Karpas-422 (cell line): ENCODE measurements at places on chromosomes 12 and 14. TPM values are rescaled to one million over a fixed set of nuclear protein-coding genes. Genes with fewer than 3 reads are reported as not detected.

DNA sequence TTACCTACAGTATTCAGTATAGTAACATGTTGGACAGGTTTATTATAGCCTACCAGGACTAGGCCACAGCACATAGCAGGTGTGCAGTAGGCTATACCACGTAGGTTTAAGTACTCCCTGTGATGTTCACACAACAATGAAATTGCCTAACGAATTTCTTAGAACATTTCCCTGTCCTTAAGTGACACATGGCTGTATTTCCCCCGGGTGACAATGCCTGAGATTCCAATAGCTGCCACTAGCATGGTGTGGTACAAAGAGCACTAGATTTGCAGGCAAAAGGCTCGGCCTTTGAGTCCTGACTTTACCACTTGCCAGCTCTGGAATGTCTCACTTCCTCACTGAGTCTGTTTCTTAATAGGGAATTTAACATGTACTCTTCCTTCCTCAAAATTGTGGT is 19.7 kb downstream of the PTPN21 start:
- no peaks in the 10 kb centered on the region for H3K27me3 ChIP-seq
- H3K36me3 ChIP-seq = no peaks in the 10 kb centered on the region
- no peak overlapping the region for H3K27ac ChIP-seq

GRCh38 chr12:12558291-12558690 is 4.4 kb downstream of the DUSP16 start:
- H3K36me3 ChIP-seq = no peaks in the 10 kb centered on the region
- no peak overlapping the region for H3K4me3 ChIP-seq
- H3K27ac ChIP-seq = no peak overlapping the region
- H3K27me3 ChIP-seq = no peaks in the 10 kb centered on the region

DNA sequence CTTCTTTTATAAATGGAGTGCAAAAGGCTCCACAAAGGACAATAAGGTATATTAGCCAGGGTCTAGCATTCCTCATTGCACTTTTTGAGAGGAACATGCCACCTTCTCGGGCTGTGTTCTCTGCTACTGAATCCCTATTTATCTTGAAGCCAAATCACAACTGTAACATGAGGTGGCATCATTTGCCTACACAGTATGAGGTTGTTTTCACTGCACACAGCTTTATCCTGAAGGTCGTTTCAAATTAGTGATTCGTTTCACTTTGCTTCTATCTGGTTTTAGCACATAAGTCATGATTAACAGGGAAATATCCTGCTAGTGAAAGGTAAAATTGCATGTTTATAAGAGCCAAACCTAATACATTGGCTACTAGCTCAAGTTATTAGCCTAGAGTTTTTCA is 153.8 kb downstream of the SLC35F4 start:
- no peak for DNase-seq
- H3K4me3 ChIP-seq = no peak overlapping the region
- no peak overlapping the region for H3K27ac ChIP-seq
- H3K4me1 ChIP-seq = no peaks in the 10 kb centered on the region
- peaks cover 6% of the 10 kb centered on the region for H3K27me3 ChIP-seq
- H3K36me3 ChIP-seq = no peaks in the 10 kb centered on the region

DNA sequence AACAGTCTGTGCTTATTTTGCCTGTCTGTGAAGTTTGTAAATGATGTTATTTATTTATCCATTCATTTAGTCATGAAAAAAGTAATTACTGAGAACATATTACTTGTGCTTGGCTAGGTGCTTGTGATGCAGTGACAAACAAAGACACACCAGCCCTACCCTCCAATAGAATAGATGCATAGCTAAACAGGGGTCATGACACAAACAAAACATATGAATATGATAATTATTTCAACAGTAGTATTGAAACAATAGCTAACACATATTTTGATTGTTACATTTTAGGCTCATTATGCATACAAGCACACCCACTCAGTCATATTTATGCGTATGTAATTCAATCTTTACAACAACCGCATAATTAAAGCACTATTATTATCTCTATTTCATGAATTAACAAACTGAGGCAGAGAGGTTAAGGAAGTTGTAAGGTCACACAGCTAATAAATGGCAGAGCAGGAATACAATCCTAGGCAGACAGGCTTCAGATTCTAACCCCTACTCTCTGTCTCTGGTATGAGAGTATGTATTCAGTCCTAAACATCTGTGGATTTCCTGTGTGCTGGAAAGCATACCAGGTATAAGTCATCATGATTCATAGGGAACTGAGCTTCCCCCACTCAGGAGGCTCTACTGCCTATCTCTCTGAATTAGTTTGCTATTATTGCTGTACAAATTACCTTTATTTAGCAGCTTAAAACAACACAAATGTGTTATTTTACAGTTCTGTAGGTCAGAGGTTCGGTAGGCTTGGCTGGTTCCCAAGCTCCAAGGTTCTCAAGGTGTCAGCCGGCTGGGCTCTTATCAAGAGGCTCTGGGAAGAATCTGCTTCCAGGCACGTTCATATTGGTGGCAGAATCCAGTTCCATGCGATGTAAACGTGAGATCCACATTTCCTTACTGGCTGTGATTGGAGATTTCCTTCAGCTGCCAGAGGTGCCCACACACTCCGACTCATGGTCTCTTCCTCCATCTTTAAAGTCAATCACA is 509.4 kb downstream of the GALC start:
- DNase-seq = no peak
- H3K4me3 ChIP-seq = no peak overlapping the region
- H3K27me3 ChIP-seq = no peaks in the 10 kb centered on the region
- no peak overlapping the region for H3K27ac ChIP-seq

DNA sequence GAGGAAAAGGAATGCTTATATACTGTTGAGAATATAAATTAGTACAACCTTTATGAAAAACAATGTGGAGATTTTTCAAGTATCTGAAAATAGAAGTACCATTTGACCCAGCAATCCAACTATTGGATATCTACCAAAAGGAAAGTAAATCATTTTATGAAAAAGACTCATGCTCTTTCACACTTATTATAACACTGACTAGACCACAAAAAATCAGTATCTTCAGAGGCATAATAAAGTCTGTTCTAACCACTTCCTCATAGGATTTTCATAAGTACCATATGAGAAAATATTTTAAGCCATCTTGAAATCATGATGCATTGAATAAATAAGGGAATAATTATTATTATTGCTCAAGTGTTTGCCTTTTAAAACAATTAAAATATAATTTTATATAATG is 90.8 kb downstream of the SLCO1B1 start:
- no peak overlapping the region for H3K4me3 ChIP-seq
- H3K27me3 ChIP-seq = no peaks in the 10 kb centered on the region
- no peak overlapping the region for H3K27ac ChIP-seq
- no peak for DNase-seq
- no peaks in the 10 kb centered on the region for H3K36me3 ChIP-seq

GRCh38 chr14:28983279-28983678 is 216.7 kb downstream of the FOXG1 start:
- no peak overlapping the region for H3K4me3 ChIP-seq
- no peak overlapping the region for H3K27ac ChIP-seq
- H3K36me3 ChIP-seq = no peaks in the 10 kb centered on the region
- DNase-seq = no peak

DNA sequence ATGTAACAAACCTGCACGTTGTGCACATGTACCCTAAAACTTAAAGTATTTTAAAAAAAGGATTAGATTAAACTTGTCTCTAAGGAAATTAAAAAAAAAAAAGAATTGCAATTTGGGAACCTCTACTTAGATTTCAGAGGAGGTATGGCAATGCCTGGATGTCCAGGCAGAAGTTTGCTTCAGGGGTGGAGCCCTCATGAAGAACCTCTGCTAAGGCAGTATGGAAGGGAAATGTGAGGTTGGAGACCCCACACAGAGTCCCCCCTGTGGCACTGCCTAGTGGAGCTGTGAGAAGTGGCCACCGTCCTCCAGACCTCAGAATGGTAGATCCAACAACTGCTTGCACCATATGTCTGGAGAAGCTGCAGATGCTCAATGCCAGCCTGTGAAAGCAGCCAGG is 279.6 kb upstream of the CCDC196 start:
- H3K4me1 ChIP-seq = no peaks in the 10 kb centered on the region
- H3K27me3 ChIP-seq = no peaks in the 10 kb centered on the region
- no peak overlapping the region for H3K4me3 ChIP-seq
- H3K36me3 ChIP-seq = no peaks in the 10 kb centered on the region
- no peak for DNase-seq

- H3K27ac ChIP-seq = no peak overlapping the region
- H3K36me3 ChIP-seq = no peaks in the 10 kb centered on the region
- H3K4me3 ChIP-seq = no peak overlapping the region
- no peaks in the 10 kb centered on the region for H3K27me3 ChIP-seq
Measured at GRCh38 chr12:54036620-54037359, 3.9 kb downstream of the HOXC5 start.

DNA sequence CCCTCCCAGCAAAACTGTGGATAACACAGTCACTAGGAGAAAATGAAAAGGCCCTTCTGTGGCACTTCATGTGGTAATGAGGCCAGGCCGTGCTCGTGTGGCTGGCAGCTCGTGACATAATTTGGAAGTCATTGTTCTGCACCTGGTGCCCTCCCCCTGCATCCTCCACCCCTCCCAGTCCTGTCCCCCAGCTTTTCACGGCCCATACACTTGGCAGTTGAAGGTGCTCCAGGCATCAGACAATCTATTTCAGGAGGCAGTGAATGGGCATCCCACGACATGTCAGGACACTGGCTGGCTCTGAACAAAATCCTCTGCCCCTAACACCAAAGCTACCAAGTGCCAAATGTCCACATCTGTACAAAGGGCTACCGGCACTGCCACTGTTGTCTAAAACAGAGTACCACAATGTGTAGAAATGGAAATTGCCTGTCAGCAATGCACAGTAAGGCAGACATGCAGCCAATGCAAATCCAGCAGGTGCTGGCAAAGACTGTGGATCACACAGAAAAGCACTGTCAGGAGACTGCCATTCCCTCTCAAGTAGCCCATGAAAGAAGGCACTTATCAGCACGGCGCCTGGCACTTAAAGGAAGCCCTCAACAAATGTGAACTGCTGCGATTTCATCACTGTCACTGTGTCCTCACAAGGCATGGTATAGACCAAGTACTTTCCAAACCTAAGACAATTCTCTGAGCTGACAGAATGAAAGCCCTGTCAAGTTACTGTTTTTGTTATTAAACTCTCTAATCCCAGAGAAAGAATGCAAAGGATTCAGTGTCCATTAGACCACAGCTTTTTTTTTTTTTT is 39.1 kb downstream of the CORO1C start:
- peaks cover 33% of the 10 kb centered on the region for H3K4me1 ChIP-seq
- peak overlapping the region; percentile 27; the same call in 1 of the 2 replicates for H3K4me3 ChIP-seq
- no peaks in the 10 kb centered on the region for H3K27me3 ChIP-seq
- no peak for DNase-seq

DNA sequence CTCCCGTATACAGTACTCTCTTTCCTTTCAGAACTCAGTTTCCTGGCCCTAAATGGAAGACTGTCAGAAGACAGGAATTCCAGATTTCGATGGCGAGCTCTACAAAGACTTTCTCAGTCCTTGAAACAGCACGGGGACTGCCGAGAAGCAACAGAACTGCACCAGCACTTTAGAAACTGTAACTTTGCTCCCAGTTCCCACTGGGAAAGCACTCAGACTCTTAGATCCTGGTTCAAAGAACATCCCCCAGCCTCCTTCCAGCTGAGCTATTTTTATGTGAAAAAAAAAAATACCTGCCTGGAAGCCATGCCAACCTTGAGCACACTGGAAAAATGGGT is 1.8 kb downstream of the PXN start:
- DNase-seq = no peak
- no peaks in the 10 kb centered on the region for H3K27me3 ChIP-seq
- no peak overlapping the region for H3K27ac ChIP-seq
- H3K36me3 ChIP-seq = no peaks in the 10 kb centered on the region
- no peak overlapping the region for H3K4me3 ChIP-seq

GRCh38 chr12:4220536-4221257 is 52.9 kb upstream of the CCND2 start:
- no peaks in the 10 kb centered on the region for H3K27me3 ChIP-seq
- H3K4me1 ChIP-seq = peaks cover 3% of the 10 kb centered on the region
- no peak for DNase-seq
- H3K36me3 ChIP-seq = no peaks in the 10 kb centered on the region

DNA sequence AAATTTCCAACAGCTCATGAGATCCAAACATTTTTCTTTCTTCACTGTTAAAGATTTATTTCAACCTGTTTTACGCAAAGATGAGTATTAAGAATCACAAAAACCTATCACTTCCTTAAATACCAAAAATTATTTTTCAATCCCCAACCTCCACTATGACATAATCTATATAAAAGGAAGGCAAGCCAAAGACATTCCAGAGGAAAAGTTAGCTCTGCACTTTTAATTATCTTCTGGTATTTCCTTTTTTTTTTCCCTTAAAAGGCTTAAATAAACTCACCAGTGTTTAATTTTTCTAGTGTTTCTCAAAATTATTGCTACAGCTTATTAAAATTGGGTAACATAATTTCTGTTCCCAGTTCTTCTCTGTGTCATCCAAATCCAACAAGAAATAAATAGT is 75.9 kb downstream of the BMP4 start:
- H3K4me1 ChIP-seq = no peaks in the 10 kb centered on the region
- no peak for DNase-seq
- H3K27ac ChIP-seq = no peak overlapping the region

DNA sequence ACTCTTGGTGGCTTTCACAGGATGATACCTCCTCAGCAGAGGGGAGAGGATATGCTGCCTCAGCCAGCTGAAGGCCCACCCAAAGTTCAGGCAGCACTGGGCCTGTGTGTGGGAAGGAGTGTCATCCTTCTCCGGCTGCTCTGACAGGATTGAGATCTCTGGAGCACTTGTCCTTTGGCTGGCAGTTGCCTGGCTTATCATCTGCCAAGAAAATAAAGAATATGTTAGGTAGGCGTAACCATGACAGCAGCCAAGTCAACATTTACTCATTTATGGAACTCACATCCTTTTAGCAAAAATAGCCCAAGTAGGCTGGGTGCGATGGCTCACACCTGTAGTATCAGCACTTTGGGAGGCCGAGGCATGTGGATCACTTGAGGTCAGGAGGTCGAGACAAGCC is 68.5 kb downstream of the PPFIBP1 start:
- no peaks in the 10 kb centered on the region for H3K36me3 ChIP-seq
- no peak for DNase-seq
- H3K27me3 ChIP-seq = no peaks in the 10 kb centered on the region
- no peak overlapping the region for H3K27ac ChIP-seq

GRCh38 chr14:26599291-26599690 is 1.5 kb upstream of the NOVA1 start:
- no peaks in the 10 kb centered on the region for H3K27me3 ChIP-seq
- H3K4me1 ChIP-seq = no peaks in the 10 kb centered on the region
- no peak overlapping the region for H3K27ac ChIP-seq
- H3K4me3 ChIP-seq = no peak overlapping the region
- H3K36me3 ChIP-seq = no peaks in the 10 kb centered on the region
- DNase-seq = no peak

Gene STYK1
- not detected in 2 replicates for total RNA-seq

Gene LRRC9
- not detected in 2 replicates for total RNA-seq

Gene PRICKLE1
- total RNA-seq = 1.1 and 1.9 TPM in 2 replicates

Gene RAB3IP
- 22.2 and 25.3 TPM in 2 replicates for total RNA-seq

Gene TMEM121
- total RNA-seq = 0.18 TPM in 1 of 2 replicates, not detected in the other

Gene RD3L
- total RNA-seq = not detected in 2 replicates

Gene ADGRD1
- not detected in 2 replicates for total RNA-seq
